ENCODE measurements at places on chromosomes 16 and 17.

DNA sequence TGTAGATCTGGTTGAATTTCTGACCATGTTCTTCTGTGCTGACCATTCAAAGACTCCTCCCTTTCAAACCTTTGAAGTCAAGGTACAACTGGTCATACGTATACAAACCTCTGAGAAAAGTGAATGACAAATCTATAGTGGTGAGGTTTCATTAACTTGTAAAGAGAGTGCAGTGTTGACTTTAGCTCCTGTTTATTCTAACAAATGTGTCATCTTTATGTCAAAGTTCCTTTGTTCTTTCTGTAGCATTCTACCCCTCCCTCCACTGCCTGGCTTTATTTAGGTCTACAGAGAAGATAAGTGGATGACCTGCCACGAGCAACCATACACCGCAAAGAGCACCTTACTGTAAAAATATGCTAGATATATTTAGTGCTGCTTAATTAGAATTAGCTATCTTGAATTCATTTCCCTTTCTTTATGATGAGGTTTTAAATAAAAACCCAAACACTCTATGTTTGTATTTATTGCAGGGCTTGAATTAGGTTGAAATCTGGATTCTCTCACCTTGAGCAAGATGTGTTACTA lies 520.0 kb upstream of the CDH11 start:
- DNase-seq, result no peak

DNA sequence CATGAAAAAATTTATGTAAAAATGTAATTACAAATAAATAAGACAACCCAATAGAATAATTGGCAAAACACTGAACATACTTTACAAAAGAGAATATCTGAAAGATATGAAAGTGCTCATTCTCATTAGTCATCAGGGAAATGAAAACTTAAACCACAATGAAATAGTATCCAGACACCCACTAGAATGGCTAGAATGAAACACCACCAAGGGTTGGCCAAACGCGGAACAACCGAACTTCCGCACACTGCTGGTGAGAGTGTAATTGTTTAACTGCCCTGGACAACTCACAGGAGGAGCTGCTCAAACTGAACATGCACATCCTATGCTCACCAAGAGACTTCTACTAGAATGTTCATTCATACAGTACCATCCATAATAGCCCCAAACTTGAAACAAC lies 5.8 kb upstream of the ZDHHC7 start:
- no peak for DNase-seq

GRCh38 chr17:59439262-59439661 lies 107.8 kb downstream of the YPEL2 start:
- no peak for DNase-seq

DNA sequence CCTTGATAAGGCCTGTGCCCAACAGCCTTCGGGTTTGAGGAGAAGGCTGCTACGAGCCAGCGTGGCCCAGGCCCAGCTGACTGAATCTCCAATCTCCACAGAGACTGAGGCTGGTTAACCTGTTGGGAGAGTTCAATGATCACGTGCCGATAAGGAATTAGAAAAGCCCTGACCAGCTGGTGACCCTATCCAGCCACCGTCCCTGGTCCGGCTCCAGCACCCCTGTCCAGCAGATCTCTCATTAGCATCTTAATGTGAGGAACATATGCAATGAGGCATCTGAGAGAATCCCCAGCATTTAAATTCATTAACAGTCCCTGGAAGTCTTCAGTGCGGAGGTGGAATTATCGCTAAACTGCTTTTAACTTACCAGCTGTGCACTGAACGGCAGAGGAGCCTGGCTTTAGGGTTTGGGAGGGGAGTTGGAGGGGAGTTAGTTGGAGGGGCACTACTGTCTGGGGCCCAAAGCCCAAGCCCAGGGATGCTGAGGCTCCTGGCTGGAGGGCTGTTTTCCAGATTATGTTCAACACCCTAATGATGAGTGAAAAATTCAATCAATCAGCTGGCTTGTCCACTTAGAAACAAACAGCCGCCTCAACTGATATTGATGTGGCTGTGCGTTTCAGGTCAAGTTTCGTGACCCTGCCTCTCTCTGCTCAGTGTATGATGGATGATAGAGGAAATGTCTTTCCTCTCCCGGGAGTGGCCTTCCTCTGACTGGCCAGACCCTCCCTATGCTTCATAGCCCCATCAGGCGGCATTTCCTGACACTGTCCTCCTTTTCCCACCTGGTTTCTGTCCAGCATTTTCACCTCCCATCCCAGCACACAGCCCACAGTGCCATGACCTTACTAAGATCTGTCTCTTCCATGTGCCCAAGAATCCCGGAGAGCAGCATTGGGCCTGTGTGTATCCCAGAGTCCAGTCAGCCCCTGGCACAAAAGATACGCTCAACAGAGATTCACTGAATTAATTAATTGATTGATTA lies 184.5 kb downstream of the CCT6B start:
- no peak for DNase-seq

GRCh38 chr17:33983824-33984574 lies 271.1 kb upstream of the CCL2 start:
- no peak for DNase-seq

- no peak for DNase-seq
These were observed 1.5 kb downstream of the MYBBP1A start for GRCh38 chr17:4553669-4554068.

GRCh38 chr16:9081158-9081557 lies 10.3 kb upstream of the HAPSTR1 start:
- DNase-seq, result no peak

All from effector CD4-positive, alpha-beta T cell (primary cell).